ENCODE measurements at places on chromosomes 12 and 14.

DNA sequence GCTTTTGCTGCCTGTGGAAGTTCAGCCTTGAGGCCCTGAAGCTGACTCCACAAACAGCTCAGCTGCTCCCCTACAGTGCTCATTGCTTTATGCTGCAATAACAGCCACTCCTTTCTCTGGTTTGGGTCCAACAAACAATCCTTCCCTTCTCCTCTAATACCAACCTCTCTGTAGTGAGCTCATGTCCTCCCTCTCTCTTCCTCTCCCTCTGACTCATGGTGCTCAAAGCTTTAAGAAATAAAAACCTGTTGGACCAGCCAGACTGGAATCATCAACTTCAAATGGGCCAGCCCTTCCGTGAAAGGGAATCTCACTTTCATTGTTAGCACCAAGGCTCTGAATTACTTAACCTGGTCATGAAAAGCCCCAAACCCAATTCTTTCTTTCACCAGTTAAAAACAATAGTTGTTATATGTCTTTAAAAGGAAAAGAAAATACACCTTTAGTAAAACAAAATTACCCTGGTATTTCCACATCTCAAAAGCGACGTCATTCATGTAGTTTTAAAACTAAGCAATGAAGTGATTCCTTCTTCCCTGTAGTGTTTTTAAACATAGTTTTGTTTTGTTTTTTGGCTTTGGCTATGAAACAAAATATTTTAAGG is 126.4 kb downstream of the DUSP6 start:
- DNase-seq = no peak

- DNase-seq = no peak
Measured at GRCh38 chr14:105180592-105181548, at the start of gene NUDT14. Gene NUDT14 (minus strand): TSS chr14:105181312. CDS start chr14:105181209, 103 bp downstream.

DNA sequence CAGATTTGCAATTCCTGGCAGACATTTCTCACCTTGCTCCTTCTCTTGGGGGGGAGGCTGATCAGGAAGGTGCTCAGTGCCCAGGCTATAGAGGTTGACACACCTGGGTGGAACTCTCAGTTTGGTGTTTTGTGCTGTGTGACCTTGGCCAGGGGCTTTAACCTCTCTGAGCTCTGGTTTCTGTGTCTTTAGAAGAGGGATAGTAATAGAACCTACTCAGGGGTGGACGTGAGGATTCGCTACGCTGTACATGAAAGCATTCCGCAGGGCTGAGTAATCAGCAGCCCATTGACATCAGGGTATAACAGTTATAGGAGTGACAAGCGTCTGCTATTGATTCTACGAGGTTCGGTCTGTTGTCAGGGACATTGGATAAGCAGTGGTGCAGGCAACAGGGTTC is 98.1 kb downstream of the PHETA1 start:
- DNase-seq = no peak

- no peak for DNase-seq
Measured at GRCh38 chr12:107322063-107322462, 228.7 kb upstream of the CRY1 start.

DNA sequence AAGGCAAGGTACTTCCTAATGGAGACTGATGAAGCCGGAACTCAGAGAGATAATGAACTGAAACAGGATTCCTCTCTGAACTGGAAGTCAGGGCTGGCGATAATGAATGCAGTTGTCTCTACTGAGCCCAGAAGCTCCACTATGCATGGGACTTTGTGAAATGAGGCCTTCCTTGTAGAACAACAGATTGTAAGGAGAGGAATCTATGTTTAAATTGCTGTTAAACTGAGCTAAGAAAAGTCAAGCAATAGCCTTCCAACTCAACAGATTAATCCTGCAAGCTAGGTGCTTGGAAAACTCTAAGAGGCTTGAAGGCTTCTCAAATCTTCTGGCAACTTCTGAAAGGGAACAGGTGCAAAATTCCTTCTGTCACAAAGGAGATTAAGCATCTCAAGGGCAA is 119.5 kb upstream of the ARHGAP5 start:
- no peak for DNase-seq

GRCh38 chr12:103742349-103742932 is 98.6 kb downstream of the NT5DC3 start:
- DNase-seq = no peak
